ENCODE measurements at places on chromosomes 11 and 22.

- DNase-seq: peak; percentile 54
Measured at GRCh38 chr11:43942662-43943371, 380 bp downstream of the C11orf96 start.

GRCh38 chr22:40183029-40183581 is 5.4 kb downstream of the TNRC6B start:
- no peak for DNase-seq

- DNase-seq: no peak
Measured at GRCh38 chr11:77776455-77776854, 44.1 kb downstream of the RSF1 start.

DNA sequence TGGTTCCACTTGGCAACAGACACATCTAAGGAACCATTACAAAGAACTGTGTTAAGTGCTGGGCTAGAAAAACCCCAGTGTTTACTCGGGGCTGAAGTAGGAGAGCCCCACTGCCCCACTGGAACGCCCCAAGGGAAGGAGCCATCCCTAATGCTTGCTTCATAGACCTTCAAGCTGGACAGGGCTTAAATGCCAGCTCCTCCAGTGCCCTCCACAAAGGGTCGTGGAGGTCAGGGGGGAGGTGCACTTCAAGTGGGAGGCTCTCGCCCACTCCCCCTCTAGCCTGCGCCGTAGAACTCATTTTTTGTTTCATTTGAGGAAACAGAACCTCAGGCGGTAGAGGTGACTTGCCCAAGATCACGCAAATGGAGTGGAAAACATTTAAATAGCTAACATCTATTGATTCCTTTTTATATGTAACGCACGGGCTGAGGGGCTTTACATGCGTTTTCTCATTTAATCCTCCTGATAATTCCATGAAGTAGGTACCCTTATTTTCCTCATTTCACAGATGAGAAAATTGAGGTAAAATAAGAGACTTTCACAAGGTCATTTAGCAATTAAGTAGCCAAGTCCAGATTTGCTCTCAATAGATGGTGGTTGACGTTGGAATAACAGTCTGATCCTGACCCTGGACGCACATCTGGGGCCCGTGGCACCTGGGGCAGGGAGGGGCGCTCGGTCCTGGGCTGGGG is 545 bp upstream of the ZDHHC13 start:
- DNase-seq: peak; percentile 20

GRCh38 chr22:20653012-20653794 is 120.7 kb upstream of the SERPIND1 start:
- peak; percentile 2 for DNase-seq

- DNase-seq: no peak
Measured at GRCh38 chr11:32920570-32920969, 28.0 kb downstream of the QSER1 start.

DNA sequence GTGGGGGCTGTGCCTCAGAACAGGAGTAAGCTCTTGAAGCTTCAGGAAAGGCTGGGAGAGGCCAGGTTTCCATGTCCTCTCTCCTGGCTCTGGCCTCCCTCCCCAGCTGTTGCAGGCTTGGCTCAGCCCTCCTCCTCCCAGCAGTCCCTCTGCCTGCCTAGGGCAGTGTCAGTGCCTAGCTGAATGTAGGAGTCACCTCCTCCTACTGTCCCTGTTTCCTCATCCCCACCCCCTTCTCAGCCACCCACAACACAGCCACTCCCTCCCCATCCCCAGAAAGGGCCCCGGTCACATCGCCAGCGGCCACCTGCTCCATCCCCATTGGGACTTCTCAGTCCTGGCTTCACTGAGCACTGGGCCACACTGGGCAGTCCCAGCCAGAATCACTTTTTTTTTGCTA is 2.9 kb upstream of the FBLN1 start:
- DNase-seq: no peak

DNA sequence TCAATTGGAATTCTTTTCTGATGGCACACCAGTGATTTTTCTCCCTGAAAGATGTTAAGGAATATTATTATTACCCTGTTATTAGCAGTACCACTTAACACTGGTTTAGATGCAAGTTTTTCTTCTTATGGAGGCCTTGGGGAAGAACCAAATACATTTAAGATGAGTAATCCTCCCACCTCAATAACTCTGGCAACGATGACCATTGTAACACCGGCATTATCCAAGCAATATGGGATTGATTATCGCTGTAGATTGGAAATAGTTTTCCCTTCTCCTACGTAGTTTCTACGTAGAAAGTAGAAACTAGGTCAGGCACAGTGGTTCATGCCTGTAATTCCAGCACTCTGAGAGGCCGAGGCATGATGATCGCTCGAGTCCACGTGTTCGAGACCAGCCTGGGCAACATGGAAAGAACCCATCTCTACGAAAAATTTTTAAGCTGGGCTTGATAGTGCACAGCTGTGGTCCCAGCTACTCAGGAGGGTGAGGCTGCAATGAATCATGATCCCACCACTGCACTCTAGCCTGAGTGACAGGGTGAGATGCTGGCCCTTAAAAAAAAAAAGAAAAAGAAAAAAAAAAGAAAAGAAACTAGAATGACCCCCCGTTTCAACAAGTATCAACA is 45.5 kb downstream of the PACSIN2 start:
- no peak for DNase-seq

DNA sequence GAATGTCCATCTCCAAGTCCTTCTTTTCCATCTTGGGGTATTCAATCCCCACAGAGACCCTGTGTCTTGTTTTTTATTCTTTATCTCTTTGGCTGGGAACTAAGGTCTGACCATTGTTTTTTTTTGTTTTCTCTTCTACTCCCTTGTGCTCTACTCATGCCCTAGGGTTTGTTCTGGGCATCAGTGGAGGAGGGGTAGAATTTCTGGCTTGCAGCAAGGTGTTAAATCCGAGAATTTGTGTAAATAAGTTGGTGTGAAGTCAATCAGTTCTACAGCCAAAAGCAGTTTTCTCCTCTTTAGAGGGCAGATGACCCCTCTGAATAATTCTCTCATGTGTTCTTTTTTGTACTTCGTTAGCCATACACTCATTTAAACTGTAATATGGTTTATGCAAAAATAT is 10.7 kb downstream of the CECR2 start:
- DNase-seq: no peak

DNA sequence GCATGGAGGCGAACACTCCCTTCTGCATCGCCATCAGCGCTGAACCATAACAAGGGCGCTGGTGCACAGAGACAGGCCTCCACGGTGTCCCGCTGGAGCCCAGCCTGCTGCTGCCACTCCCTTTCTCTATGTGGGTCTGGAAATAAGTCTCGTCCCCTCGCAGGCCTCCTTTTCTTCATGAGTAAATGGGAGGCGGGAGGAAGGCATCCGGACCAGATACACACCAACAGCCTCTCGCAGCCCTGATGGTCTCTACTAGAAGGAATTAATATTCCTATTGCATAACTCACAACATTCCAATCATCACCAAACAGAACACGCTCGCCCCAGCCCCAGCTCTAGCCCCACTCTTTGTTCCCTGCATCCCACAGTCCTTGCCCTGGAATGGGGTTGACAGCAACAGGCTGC is 14.9 kb downstream of the RASD2 start:
- DNase-seq: no peak

DNA sequence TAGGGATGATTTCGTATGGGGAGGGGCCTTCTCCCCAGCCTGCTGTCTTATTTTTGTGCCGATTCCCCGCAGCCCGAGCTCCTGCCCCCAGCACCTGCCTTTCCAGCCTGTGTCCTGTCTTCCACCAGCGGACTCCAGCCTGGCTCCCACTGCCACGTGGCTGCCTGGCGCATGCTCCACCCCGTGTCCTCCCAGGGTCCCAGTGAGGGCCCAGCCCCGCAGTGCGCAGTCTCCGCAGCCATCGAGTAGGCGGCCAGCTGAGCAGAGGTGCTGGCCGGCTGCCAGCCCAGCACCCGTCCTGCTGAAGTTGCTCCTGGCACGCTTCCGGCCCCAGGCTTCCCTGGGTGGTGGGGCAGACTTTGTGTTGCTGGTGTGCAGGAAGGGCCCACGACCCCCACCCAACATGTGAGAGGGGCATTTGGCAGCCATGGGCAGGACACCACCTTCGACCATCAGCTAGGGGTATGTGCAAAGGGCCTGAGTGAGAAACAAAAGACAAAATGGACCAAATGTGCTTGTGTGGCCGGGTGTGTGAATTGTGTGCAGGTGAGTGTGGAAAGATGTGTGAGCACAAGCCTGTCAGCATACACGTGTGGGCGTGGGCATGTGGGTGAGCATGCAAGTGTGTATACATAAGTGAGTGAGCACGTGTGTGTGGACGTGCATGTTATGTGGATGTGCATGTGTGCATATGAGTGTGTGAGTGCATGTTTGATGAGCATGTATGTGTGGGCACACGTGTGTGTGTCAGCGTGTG is 55.9 kb downstream of the RTN4R start:
- no peak for DNase-seq

DNA sequence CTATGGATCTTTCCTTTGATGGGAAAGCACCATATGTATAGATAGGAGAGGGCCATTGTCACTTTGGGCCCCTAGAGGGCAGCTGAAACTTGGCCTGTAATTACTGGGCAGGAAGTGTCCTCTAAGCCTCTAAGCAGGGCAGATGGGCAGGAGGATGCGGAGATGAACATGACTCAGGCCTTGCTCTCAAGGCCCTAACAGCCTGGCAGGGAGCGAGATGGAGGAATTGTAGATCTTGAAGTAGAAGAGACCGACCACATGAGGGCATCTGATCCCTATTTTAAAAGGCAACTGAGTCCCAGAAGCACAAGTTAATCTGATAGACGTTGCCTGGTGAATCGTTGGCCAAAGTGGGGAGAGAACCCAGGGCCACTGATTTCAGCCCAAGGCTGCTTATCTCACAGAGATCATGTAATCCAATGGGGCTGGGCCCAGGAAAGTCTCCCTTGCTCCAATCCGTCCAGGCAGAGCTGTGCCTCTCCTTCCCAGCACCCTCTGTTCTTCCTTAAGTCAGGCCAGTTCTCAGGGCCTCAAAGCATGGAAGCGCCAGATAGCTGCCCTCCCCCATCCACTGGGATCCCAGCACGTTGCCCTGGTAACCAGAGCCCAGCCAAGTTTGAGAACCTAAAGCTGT is 2.5 kb upstream of the SEPTIN3 start:
- peak; percentile 49 for DNase-seq

GRCh38 chr11:120141768-120142423 is 4.0 kb upstream of the TRIM29 start:
- no peak for DNase-seq

DNA sequence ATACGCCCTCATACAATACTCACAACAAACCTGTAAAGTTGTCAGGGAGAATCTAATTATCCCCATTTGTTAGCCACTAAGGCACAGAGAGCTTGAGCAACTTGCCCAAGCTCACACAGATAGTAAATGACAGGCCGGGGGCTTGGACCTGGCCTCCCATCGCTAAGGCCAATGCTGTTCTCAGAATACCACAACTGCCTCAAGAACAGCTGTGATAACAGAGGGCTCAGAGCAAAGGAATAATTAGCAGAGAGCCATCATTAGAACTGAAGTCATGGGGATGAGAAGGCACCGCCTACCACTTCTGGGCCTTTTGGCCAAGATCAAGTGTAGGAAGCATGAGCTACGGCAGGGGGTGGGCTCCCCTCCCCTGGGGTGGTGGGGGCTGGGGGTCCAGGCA is 98.6 kb downstream of the FEZ1 start:
- DNase-seq: no peak

Data from activated T-cell treated with anti-CD3 and anti-CD28 coated beads, Interleukin-2, amount 50 U/mL, for 48 hours (primary cell).